ENCODE measurements at places on chromosomes 13 and 19.

GRCh38 chr13:87868731-87869130 is 197.6 kb downstream of the SLITRK5 start:
- DNase-seq: no peak

GRCh38 chr13:105220881-105221280 is 1314.6 kb downstream of the EFNB2 start:
- DNase-seq: no peak

GRCh38 chr19:50520822-50521465 is 7.2 kb upstream of the ASPDH start:
- DNase-seq: no peak

DNA sequence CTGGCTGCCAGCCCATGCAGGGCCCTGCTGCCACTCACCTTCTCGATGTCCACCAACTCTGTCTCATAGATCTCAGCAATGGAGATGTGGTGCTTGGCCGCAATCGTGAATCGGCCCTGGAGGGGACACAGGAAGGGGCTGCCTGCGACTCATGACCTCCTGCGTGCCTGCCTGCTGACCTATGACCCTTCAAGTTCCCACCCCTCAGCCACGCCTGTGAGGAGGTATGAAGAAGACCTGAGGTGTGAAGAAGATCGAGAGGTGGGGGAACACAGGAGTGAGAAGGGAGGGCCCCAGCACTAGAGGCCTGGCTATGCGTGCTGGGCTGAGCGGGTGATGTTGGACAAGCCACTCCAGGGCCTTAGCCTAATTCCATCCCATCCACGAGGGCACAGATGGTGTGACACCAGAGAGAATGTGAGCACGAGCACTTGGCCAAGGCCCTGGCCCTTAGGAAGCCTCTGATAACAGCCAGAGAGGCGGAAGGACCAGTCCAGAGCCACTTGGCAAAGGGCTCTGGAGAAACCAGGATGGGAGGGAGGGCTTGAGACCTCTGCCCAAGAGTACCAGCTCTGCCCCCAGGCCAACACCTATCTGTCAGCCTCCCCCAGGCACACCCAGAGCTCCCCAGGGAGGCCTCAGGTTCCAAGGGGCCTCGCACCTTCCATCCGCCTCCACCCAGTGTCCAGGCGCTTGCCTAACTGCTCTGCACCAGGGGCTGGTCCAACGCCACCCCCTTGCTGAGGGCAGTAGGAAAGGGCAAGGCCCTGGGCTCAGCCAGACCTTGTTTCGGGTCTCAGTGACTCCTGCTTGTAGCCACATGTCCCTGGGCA is 9.6 kb upstream of the KPTN start:
- DNase-seq: no peak

DNA sequence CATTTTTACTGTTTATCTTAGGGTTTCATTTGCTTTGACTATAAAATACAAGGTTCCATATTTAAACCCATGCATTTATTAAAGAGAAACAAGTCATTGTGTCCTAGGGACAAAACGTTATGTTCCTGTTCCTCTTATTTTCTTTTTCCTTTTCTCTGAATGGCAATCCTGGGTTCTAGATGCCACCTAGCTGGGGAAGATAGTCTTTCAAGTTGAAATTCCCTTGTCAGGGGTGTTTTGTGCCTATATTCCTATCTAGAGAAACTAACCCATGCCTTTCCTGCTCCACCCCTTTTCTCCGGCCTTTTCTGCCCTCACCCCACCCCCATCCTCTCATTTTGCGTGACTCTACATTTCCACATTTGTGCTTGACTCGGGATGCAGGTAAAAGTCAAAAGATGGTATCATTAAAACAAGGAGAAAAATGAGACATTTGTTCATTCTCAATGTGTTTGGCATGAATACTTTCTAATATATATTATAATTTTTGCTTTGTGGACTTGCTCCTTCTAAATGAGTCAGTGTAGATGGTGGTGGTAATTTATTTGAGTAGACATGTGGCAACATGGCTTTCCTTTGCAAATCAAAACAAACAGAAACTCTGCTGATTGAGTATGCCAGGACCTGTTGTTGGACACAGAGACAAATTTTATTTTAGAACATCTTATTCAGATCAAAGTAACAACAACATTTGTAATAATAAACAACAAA is 26.8 kb upstream of the STARD13 start:
- no peak for DNase-seq

DNA sequence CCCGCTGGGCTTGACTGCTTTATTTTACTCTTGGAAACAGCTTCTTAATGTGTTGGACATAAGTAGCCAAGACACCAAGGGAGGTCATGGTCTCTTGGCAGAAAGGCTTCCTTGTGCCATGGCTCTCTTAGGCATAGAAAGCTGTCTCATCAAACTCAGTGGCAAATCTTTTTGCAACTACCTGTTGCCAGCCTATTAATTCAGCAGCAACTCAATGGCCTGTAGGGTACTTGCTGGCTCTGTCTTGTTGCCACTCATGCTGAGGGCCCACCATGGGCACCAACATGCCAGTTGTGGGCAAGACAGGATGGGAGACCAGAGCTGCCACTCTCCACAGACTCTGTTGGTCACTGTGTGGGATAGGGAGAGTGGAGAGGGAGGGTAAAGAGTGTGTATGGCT is 1209.4 kb downstream of the UQCRFS1 start:
- DNase-seq: no peak

DNA sequence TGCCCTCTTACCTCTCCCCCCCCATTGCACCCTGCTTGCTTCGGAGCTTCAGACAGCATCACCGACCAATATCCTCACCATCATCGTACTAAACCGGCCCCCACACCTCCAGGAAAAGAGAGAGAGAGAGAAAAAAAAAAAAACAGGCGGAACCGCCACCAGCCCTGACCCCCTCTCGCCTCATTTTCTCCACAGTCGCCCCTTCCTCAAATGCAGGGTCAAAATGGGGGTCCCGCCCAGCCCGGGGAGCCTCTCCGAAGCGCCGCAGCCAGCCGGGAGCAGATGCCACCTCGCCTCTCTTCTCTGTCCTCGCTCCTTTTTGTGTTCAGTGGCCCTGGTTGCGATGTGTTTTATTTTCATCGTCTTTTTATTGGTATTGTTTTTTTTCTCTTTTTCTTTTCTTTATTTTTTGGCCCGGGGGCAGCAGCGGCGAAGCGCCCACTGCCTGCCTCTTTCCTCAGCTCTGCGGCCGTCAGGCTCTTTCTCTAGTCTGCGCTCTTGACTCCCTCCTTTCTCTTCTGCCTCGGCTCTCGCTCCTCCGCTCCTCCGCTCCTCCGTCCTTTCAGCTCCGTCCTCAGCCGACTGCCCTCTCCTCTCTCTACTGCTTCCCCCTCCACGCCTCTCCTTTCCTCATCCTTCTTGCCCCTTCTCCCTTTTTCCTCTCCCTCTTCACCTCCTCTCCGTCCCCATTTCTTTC is 41.4 kb downstream of the DEDD2 start:
- no peak for DNase-seq

GRCh38 chr13:110152351-110152750 is 154.6 kb downstream of the COL4A1 start:
- no peak for DNase-seq

- DNase-seq: no peak
Measured at GRCh38 chr13:50779443-50780200, 63.9 kb downstream of the DLEU7 start.

DNA sequence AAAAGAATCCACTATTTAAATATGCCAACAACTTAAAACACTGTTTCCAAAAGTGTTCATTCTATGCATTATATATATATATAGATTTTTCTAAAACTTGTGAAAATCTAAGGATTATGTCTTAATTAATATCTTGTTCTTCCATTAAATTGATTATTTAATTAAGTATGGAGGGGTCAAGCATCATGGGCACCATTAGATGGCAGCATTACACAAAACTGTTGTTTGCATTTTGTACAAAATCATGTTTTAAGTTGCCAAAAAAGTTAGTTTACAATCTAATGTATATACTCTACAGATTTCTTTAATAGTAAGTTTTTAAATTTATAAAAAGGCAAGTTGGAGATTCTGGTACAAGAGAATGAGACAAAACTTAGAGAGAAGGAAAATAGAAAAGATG is 213.2 kb upstream of the EDNRB start:
- no peak for DNase-seq

DNA sequence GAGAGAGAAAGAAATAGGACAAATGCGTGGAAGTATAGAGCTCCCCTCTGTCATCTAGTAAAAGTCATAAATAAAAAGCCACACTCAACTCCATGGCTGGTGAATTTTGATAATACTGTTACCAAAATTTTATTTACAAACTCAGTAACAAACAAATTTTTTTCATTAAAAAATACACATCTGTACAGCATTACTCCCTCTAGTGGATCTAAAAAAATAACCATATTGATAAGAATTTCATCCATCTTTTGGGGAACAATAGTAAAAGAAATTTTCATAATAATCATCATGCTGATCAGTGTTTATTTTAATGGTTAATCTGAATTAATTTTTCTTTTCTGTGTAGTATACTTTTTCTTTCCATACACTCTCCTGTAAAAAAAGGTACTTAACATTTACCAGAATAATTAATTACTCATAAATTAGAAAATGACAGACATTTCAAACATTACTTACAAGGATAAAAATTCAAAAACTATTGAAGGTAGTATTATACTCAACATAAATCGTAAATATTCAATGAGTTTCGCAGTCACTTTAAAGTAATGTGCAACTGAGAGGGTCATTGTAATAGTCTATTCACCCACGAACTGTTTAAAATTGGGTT is 173.5 kb upstream of the LSM14A start:
- DNase-seq: no peak

DNA sequence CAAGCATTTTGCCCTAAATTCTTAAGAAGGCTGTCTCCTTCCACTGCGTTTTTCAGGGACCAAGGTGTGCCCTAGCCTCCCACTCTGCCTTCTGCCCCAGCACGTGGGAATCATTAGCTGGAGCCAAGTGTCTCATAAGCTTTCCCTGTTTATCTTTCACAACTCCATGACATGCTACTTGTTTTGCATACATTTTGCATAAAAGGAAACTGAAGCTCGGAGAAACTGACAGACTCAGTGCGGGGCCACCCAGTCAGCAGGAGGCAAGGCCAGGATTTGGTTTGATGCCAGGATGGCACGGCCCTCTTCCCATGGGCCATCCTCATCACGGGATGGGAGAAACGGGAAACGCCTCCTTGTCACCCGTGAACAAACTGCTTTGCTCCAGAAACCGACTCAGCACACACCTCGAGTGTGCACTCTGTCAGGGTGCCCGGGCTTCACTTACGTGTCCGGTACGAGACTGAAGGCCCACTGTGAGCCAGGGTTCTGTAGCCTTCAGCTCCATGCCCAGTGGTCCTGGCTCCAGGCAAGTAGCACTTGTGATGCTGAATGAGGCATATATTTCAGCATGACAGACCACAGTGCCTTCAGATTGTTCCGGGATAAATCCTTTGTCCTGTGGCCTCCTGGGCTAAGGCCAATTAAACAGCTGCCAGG is 9.6 kb downstream of the CEBPA start:
- no peak for DNase-seq

- no peak for DNase-seq
Measured at GRCh38 chr19:49210108-49210900, 52.7 kb downstream of the TRPM4 start.

GRCh38 chr13:38647312-38647711 is 39.6 kb upstream of the FREM2 start:
- no peak for DNase-seq

All from DMS 273 treated with DMSO at 0.1 percent for 48 hours (cell line).